ENCODE measurements at places on chromosomes 1 and 21.

- DNase-seq = no peak
Observed at GRCh38 chr1:74822851-74823401, 90.0 kb downstream of the TYW3 start.

GRCh38 chr1:23475134-23475628, 8.8 kb downstream of the ASAP3 start:
- peak; percentile 41 for DNase-seq

- DNase-seq = no peak
Observed at GRCh38 chr21:42580793-42581321, 67.2 kb downstream of the SLC37A1 start.

DNA sequence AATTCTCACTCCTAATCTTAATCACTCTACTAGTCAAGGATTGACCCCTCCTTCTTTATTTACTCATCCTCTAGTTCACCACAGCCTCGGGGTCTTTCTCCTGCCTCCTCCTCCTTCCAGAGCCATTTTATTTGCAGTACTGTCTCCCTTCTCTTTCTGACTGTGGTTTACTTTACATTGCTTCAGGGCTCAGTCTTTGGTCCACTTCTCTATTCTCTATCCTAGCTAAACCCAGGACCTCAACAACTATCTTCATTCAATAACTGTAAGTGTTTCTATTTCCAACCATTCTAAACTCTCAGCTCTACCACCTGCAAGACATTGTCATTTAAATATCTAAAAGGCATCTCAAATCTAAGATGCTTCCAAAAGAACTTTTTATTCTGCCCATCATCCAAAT, 493.8 kb downstream of the TTLL7 start:
- no peak for DNase-seq

DNA sequence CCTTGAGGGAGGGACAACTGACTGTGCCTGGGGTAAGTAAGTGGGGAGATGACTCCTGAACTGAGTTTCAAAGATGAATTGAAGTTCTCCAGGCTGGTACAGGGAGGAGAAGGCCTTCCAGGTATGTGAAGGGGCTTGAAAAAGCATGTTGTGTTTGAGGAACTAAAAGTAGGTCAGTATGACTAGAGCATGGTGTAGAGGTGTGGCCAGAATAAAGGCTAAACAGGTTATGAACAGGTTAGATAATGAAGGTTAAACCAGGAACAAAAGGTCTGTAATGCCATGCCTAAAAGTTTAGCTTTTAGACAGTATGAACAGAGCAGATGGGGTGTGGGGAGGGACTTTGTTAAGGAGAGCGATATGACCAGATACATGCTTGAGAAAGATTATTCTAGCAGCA, 7.3 kb upstream of the CLSPN start:
- DNase-seq = no peak

GRCh38 chr21:25818551-25818950, 83.8 kb downstream of the GABPA start:
- no peak for DNase-seq

- DNase-seq = peak; percentile 75
Observed at GRCh38 chr1:178031856-178032320, 62.0 kb upstream of the RASAL2 start.

DNA sequence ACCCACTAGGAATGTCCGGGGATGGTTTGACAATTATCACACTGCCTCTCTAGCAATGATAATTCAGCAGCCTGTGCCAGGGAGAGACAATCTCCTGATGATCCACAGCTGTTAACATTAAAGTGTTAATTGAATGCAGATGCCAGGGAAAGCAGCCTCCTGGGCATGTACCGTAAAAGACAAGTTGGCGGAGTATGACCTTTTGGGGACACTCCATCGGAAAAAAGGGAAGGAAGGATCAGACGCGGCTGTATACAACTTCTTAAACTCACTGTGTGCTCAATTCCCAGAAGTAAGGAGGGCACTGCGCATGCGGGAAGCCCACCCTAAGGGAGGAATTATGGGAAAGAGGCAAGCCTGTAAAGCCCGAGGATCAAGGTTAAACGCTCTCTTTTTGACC, 62.6 kb downstream of the MAP3K7CL start:
- DNase-seq = no peak

GRCh38 chr1:223662943-223663342, 2.6 kb downstream of the CAPN8 start:
- no peak for DNase-seq

DNA sequence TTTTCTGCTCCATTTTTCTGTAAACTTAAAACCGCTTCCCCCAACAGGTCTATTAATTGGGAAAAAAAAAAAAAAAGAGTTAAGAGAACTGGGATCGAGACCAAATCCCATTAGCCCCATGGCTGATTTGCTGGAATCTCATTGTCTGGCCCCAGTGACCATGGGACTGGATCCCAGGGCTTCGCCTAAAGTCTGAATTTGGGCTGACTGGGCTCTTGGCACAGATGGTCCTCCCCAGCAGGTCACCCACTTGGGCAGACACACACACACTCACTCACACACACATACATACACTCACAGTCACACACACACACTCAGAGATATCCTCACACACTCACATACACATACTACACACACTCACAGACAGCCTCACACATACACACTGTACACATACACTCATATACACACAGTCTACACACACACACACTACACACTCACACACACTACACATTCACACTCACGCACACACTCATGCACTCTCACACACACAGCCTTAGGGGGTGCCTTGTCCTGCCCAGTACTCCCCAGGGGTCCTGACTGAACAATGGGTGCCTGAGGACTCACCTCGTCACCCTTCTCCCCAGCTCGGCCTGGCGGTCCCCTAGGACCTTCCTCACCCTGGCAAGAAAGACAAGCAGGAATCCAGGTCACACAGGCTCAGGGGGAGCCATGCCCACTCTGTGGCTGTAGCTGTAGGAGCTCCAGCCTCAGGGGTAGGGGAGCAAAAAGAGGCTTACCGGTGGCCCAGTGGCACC, 7.5 kb downstream of the COL9A2 start:
- DNase-seq = peak; percentile 30
